Urinary bladder (tissue), 4 donors: ENCODE measurements at places on chromosomes 3 and 15. TPM values are rescaled to one million over a fixed set of nuclear protein-coding genes. Genes with fewer than 3 reads are reported as not detected.

GRCh38 chr3:46021516-46021915 is 5.8 kb downstream of the XCR1 start:
- DNase-seq: no peak

GRCh38 chr3:150158943-150159625 is 188.4 kb upstream of the PFN2 start:
- DNase-seq: no peak

GRCh38 chr3:101391413-101391950 is 71.1 kb upstream of the IMPG2 start:
- no peak for DNase-seq

- DNase-seq: no peak
Observed at GRCh38 chr3:127008236-127008635, 25.3 kb downstream of the PLXNA1 start.

CNTN3 gene
- 27.1 TPM for total RNA-seq

DNA sequence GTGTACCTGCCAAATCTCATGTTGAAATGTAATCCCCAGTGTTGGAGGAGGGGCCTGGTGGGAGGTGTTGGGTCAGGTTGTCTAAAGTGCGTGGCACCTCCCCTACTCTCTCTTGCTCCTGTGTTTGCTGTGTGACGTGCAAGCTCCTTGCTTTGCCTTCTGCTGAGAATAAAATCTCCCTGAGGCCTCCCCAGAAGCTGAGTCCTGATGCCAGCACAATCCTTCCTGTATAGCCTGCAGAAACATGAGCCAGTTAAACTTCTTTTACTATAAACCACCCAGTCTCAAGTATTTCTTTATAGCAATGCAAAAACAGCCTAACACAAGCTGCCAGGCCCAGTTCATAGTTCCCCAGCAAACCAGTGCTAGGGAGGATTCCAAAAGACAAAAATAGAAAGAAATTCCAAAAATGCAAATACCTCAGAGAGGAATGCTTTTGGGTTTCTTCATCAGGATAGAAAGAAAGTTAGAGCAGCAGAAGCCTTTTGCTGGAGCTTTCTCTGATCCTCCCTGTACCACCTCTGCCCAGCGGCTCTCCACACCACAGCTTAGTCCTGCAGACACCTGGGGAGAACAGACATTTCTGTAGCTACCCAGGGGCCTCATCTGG is 25.9 kb upstream of the CDV3 start:
- no peak for DNase-seq

- no peak for DNase-seq
Observed at GRCh38 chr15:70418943-70419342, 321.2 kb upstream of the TLE3 start.

DNA sequence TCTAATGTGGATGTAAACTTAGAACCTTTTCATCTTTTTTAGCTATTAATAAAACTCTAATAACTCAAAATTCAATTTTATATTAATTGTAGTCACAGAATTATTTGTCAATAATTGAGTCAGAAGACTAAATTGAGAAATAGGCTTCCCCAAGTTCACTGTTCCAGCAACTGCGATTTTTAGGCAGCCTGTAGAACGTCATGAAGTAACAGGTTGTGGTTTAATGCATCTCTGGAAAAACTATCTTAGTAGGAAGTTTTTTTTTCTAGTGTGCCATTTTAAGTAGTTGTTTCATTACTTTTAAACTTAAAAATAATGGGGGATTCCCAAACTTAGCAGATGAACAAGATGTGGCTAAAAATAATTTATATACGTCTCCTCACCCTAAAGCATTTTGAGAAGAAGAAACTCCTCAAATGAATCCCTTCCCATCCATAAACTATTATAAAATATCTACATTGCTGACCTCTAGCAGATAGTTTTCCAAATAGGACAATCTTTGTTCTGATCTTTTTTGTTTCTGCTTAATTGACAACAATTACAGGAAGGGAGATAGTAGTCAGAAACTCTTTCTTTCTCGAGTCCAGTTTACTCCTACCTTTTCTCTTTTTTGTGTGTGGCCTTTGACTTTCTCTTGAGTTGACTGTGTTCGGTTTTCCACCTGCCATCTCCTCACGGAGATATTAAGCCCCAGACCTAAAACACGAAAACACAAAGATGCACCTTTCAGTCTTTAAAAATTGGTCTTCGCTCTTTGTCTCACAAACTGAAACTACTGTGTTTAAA is 43.1 kb downstream of the LRCH3 start:
- DNase-seq: no peak

DNA sequence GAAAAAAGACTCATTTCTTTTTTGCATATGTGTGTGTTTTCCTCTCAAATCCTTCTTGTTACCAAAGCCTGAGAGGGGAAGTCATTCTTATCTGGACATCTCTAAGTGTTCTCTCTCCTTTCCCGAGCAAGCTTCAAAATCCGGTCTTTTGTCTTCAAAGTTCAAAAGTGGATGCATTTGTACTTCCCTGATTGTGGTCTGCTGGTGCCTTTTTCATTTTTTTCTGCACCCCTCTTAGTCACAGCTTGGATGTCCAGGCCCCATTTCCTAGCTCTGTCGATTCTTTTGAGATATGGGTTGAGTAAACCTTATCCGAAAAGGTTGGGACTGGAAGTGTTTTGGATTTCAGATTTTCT is 34.8 kb downstream of the EHD4 start:
- no peak for DNase-seq

- DNase-seq: no peak
Observed at GRCh38 chr15:45442507-45443135, 64.3 kb upstream of the GATM start.

GRCh38 chr15:65937054-65937453 is 67.8 kb downstream of the RAB11A start:
- DNase-seq: no peak
